ENCODE measurements at places on chromosomes 11 and 22.

- DNase-seq: no peak
Observed at GRCh38 chr22:43257961-43258360, 71.0 kb upstream of the TTLL12 start.

GRCh38 chr11:27868709-27869108, 168.5 kb upstream of the BDNF start:
- DNase-seq: no peak

DNA sequence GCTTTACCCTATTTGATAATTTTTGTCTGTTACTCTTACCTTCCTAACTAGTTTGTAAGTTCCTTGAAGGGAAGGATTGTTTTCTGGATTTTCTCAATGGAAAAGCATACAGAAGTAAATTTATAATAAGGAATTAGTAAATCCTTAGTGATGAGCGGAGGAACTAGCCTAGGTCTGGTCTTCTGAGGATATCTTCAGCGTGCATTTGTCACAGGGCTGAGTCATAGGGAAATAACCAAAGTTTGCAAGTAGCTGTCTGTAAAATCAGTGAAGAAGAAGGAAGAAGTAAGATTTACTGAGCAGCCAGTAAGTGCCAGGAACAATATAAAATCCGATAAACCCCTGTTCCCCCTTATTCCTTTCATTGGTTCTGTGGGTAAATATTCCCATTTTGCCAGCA, 162.7 kb upstream of the SORL1-AS1 start:
- no peak for DNase-seq

- DNase-seq: no peak
Observed at GRCh38 chr22:42685941-42686653, 34.6 kb downstream of the A4GALT start.

DNA sequence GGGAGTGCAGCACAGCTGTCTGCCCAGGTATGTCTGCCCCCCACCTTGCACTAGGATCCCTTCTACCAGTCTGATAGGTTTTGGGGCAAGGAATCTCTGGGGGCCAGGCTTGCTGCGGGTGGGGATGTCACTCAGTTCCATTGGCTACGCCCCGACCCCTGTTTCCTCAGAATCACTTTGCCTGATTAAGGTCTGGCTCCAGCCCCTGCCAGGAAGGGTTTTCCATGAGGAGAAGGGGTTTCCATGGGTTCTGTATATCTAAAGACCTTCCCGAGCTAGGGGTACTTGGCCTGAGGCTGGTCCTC, 14.0 kb downstream of the OTOG start:
- DNase-seq: no peak

DNA sequence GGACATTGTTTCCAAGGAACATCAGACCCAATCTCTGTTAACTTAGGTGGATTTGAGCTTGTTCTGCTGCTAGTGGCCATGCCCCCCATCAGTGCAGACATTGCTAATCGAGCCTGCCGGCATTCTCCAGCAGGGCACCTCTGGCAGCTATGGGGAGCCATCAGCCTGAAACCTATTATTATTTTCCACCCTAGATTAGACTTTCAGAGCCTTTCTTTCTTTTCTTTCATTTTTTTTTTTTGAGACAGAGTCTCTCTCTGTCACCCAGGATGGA, 4.9 kb downstream of the CACNA1I start:
- DNase-seq: no peak

DNA sequence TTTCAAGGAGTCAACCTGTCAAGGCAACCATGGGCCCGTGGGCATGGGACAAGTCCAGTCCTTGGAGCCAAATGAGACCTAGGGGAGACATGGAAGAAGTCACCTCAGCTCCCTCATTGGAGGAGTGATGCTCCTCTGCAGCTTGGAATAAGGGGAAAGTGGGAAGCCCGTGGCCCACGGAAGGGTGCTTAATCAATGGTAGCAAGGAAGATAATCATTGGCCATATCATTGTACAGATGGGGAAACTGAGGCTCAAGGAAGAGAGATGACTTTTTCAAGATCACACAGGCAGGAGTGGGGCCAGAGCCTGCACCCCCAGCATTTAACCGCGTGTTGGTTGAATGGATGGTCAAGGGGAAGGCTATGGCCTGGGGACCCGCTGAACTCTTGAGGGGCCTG, 133.0 kb downstream of the OSBP2 start:
- no peak for DNase-seq

- DNase-seq: no peak
Observed at GRCh38 chr11:65895482-65895981, 4.7 kb downstream of the FOSL1 start.

- DNase-seq: no peak
Observed at GRCh38 chr11:30585892-30586250, 282 bp downstream of the MPPED2 start.

DNA sequence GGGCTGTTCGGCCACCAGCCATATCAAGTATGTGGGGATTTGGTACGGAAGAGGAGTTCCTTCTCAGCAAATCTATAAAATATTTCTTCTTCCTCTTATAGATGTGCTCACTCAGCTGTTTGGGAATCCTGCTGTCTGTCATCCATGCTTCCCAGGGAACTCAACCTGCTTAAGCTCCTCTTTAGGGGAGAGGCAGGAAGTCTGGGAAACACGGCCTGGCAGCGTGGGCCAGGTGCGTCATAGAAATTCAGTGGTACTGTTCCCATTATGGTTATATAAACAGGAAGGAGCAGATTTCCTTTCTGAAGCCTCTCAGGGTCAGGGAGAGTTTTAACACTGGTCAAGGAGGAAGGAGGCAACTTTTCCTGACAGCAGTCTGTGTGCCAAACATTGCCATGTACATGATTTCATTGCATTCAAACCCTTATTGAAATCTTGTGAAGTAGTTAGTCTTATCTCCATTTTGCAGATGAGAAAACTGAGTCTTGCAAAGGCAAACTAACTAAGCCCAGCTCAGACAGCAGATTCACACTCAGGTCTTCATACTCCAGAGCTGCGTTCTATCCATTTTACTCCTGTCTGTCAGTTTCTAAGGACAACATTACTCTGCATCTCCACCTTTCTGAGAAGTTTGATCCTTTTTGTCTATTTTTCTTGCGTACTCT, 35.4 kb upstream of the AMOTL1 start:
- DNase-seq: no peak

GRCh38 chr11:117191680-117192400, 7.3 kb upstream of the TAGLN start:
- no peak for DNase-seq

GRCh38 chr11:46665356-46665755, 35.1 kb downstream of the ARHGAP1 start:
- DNase-seq: no peak

GRCh38 chr11:44029507-44029845, 18.3 kb upstream of the ACCSL start:
- DNase-seq: no peak

DNA sequence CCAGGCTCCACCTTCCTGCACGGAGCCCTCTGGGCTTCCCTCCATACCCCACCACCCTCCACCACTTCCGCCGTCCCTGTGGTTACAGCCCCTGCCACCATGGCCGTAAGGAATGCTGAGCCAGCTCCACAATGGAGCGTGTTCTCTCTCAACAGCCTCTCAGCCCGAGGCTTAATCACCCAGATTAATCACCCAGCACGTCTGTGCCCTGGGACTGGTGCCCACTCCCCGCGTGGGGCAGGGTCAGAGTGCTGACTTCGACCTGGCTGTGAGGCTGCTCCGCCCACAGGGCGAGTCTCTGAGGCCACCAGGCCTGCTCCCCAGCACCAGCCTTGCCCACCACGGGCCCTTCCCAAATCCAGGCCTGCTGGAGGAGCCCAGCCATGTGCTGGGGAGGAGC, 4.0 kb upstream of the TH start:
- no peak for DNase-seq

GRCh38 chr11:93988912-93989311, 32.2 kb upstream of the HEPHL1 start:
- no peak for DNase-seq

GRCh38 chr11:64654958-64655541, 64.0 kb downstream of the SLC22A12 start:
- DNase-seq: no peak
